ENCODE measurements at places on chromosomes 2 and 18. TPM values are rescaled to one million over a fixed set of nuclear protein-coding genes. Genes with fewer than 3 reads are reported as not detected.

Gene CD207
- not detected for total RNA-seq

Gene MCM6
- total RNA-seq: 17.9 TPM

Gene GKN1
- total RNA-seq: not detected

Gene CYS1
- 11.4 TPM for total RNA-seq

Gene SLC35F5
- 82.4 TPM for total RNA-seq

Gene DLX1
- not detected for total RNA-seq

Gene CHPF
- total RNA-seq: 81.2 TPM

GRCh38 chr2:236190674-236191073 lies 22.5 kb upstream of the GBX2 start:
- DNase-seq: no peak
- no peaks in the 10 kb centered on the region for H3K27me3 ChIP-seq
- H3K36me3 ChIP-seq: no peaks in the 10 kb centered on the region
- no peaks in the 10 kb centered on the region for H3K4me1 ChIP-seq

DNA sequence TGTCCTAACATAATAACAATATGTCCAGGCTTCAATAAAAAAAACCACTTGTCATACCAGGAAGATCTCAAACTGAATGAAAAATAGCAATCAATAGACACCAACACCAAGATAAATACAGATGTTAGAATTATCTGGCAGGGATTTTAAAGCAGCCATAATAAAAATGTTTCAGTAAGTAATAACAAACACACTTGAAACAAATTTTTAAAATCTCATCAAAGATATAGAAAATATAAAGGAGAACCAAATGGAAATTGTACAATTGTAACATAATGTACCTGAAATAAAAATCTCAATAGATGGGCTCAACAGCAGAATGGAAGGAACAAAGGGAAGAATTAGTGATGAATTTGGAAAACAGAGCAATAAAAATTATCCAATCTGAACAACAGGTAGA lies 128.1 kb downstream of the LYPD6 start:
- no peak overlapping the region for H3K4me3 ChIP-seq
- no peaks in the 10 kb centered on the region for H3K27me3 ChIP-seq
- no peak overlapping the region for H3K27ac ChIP-seq
- no peaks in the 10 kb centered on the region for H3K4me1 ChIP-seq

GRCh38 chr2:15355386-15355785 lies 205.7 kb downstream of the NBAS start:
- no peak for DNase-seq
- no peaks in the 10 kb centered on the region for H3K27me3 ChIP-seq
- peaks cover 1% of the 10 kb centered on the region for H3K4me1 ChIP-seq
- H3K4me3 ChIP-seq: no peak overlapping the region
- peaks cover 2% of the 10 kb centered on the region for H3K36me3 ChIP-seq

- no peaks in the 10 kb centered on the region for H3K27me3 ChIP-seq
- no peak overlapping the region for H3K4me3 ChIP-seq
- DNase-seq: no peak
- no peaks in the 10 kb centered on the region for H3K36me3 ChIP-seq
Measured at GRCh38 chr2:119748135-119748534, 11.6 kb upstream of the PTPN4 start.

GRCh38 chr2:46493971-46494250 lies 14.5 kb downstream of the TMEM247 start:
- H3K36me3 ChIP-seq: no peaks in the 10 kb centered on the region
- no peaks in the 10 kb centered on the region for H3K27me3 ChIP-seq
- H3K27ac ChIP-seq: no peak overlapping the region
- no peaks in the 10 kb centered on the region for H3K4me1 ChIP-seq
- no peak for DNase-seq

- H3K36me3 ChIP-seq: no peaks in the 10 kb centered on the region
- DNase-seq: no peak
- no peaks in the 10 kb centered on the region for H3K27me3 ChIP-seq
Measured at GRCh38 chr2:216231867-216232266, 122.7 kb downstream of the XRCC5 start.

- no peaks in the 10 kb centered on the region for H3K27me3 ChIP-seq
- no peaks in the 10 kb centered on the region for H3K36me3 ChIP-seq
- no peaks in the 10 kb centered on the region for H3K4me1 ChIP-seq
- no peak for DNase-seq
Measured at GRCh38 chr18:3916082-3916481, 466.1 kb downstream of the TGIF1 start.

- no peak overlapping the region for H3K4me3 ChIP-seq
- H3K4me1 ChIP-seq: no peaks in the 10 kb centered on the region
- H3K27me3 ChIP-seq: no peaks in the 10 kb centered on the region
- H3K27ac ChIP-seq: no peak overlapping the region
Measured at GRCh38 chr2:207231967-207232366, 66.2 kb upstream of the KLF7 start.

- DNase-seq: no peak
- no peak overlapping the region for H3K27ac ChIP-seq
- no peaks in the 10 kb centered on the region for H3K27me3 ChIP-seq
- peaks cover 2% of the 10 kb centered on the region for H3K4me1 ChIP-seq
- no peaks in the 10 kb centered on the region for H3K36me3 ChIP-seq
Measured at GRCh38 chr2:159213296-159213695, 73.2 kb downstream of the WDSUB1 start.

DNA sequence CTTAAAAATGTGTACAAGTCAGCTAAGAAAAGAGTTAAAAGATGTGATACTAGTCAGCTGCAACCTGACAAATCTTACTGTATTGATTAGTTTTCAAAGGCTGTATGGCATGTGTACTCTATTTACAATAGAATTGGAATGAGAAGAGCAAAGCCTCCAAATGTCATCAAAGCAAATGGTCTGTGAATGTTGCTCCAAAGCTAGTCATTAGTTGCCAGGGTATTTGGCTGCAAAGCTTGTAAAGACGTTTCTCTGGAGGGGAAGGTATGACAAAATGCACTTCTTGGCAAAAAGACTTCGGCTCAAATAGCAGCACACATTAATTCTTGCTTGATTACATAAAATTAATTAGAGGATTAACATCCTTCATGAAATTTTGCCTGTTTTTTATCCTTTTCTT lies 59.3 kb downstream of the ETAA1 start:
- H3K4me3 ChIP-seq: no peak overlapping the region
- no peak overlapping the region for H3K27ac ChIP-seq
- no peaks in the 10 kb centered on the region for H3K4me1 ChIP-seq
- DNase-seq: no peak

- H3K27me3 ChIP-seq: no peaks in the 10 kb centered on the region
- DNase-seq: no peak
- peak overlapping the region; percentile 54 for H3K27ac ChIP-seq
- peak overlapping the region; percentile 83 for H3K4me3 ChIP-seq
- H3K4me1 ChIP-seq: no peaks in the 10 kb centered on the region
- H3K36me3 ChIP-seq: no peaks in the 10 kb centered on the region
Measured at GRCh38 chr2:110678457-110679336, 834 bp upstream of the BUB1 start.

- H3K27ac ChIP-seq: no peak overlapping the region
- no peaks in the 10 kb centered on the region for H3K36me3 ChIP-seq
- no peaks in the 10 kb centered on the region for H3K4me1 ChIP-seq
- no peaks in the 10 kb centered on the region for H3K27me3 ChIP-seq
Measured at GRCh38 chr2:13056259-13056843, 339.6 kb downstream of the TRIB2 start.

DNA sequence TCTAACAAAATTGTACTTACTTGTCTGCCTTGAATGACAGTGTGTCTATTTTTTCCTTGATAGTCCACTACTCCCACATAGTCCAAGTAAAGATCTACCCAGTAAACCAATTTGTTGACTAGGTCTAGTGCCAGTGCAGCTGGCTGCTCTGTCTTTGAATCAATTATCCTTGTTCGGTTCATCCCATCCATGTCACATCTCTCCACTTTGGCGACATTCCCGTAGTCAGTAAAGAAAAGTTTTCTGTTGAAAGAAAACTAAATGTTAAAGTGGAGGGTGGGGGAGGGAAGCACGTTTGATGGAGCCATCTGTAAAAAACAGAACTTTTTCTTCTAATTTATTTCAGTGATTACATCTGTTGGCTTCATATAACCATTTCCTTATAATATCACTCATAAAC lies 1068.8 kb downstream of the LRP1B start:
- no peaks in the 10 kb centered on the region for H3K4me1 ChIP-seq
- H3K27ac ChIP-seq: no peak overlapping the region
- DNase-seq: no peak
- no peaks in the 10 kb centered on the region for H3K27me3 ChIP-seq
- H3K4me3 ChIP-seq: no peak overlapping the region

GRCh38 chr2:58508006-58508405 lies 266.9 kb upstream of the FANCL start:
- H3K36me3 ChIP-seq: no peaks in the 10 kb centered on the region
- DNase-seq: no peak
- no peak overlapping the region for H3K27ac ChIP-seq
- H3K4me1 ChIP-seq: no peaks in the 10 kb centered on the region

DNA sequence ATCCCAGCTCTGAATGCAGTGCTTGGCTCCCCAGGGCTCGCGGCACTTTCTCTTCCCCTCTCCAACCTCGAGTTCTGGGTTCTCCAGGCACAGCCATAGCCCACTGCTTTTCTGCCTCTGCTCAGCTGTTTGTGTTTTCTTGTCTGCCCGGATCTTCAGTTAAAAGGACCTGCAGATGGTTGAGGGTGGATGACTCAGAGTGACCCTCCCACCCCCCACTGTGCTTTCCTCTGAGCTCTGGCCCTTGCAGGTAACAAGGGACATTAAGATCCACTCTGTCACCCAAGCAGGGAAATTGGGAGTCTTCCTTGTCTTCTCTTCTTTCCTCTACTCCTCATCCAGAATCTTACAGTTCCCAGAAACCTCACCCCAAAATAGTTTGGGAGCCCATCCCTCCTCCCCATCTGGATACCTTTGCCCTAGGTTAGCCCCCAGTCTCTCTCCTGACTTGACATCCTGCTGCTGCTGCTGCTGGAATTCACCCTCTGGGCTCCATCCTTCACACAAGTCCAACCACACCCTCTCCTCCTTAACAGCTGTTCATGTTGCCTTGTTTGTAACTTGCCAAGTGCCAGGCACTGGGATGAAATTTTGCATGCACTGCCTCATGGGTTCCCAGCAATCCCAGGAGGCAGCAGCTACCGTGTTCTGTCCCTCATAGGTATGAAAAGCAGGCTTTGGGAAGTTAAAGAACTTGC lies 157.9 kb upstream of the TTC39C start:
- H3K4me1 ChIP-seq: no peaks in the 10 kb centered on the region
- no peak for DNase-seq
- no peaks in the 10 kb centered on the region for H3K27me3 ChIP-seq
- H3K36me3 ChIP-seq: no peaks in the 10 kb centered on the region

DNA sequence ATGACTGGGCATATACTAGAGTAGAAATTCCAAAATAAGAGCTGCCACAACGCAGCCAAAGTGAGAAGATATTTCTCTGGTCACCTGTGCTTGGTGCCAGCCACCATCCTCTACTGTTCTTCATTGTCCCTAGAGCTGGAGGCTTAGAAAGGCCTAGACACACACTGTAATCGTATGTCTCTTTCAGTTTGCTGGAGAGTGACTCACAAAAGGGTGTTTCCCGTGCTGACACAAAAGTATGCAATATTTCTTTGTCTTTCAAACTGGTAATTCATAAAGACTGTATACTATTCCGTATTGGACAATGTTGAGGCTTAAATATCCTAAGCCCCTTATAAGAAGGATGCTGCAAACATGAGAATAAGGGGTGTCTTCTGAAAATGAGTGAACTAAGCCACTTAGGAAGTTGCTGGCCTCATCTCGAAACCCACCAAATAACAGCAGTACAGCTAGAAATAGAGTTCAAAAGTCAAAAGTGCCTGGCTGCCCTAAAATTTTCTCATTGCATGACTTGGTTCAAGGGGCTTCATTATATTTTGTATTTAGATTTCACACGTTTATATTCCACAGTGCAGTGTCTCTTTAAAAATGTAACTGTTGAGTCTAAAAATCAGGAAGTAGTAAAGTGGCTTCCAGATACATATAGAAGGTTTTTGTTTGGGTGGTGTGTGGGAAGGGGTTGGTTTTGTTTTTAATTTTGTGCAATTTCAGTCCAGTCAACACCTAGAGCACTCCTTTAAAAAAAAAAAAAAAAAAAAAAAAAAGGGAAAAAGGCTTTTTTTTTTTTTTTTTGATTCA lies 601.1 kb downstream of the ARHGAP15 start:
- H3K27ac ChIP-seq: no peak overlapping the region
- no peaks in the 10 kb centered on the region for H3K4me1 ChIP-seq
- H3K4me3 ChIP-seq: no peak overlapping the region
- no peaks in the 10 kb centered on the region for H3K36me3 ChIP-seq
- DNase-seq: no peak

DNA sequence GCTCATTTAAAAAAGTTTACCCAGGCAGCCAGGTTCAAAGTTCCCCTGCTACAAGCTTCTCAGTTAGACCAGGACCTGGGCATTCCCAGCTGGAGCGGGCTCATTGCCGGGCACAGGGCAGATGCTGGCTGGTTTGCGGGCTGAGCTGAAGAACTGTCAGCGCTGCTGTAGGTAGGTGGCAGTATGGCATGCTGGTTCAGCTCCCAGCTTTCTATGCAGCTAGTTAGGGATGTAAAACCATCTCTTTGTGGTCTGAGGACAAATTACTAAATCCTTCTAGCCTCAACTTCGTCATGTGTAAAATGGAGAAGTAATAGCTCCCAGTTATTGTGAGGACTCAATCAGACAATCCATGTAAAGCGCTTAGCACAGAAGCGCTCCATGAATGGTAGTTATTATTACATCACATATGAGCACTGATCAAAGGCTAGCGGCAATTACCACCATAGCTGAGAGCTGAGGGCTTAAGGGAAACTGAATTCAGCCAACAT lies 2.4 kb upstream of the LDLRAD4 start:
- no peaks in the 10 kb centered on the region for H3K27me3 ChIP-seq
- no peaks in the 10 kb centered on the region for H3K36me3 ChIP-seq
- peak; percentile 88 for DNase-seq
- H3K4me1 ChIP-seq: peaks cover 3% of the 10 kb centered on the region
- peak overlapping the region; percentile 48 for H3K27ac ChIP-seq
- no peak overlapping the region for H3K4me3 ChIP-seq

GRCh38 chr2:176745543-176746200 lies 466.9 kb upstream of the HNRNPA3 start:
- H3K27me3 ChIP-seq: no peaks in the 10 kb centered on the region
- H3K36me3 ChIP-seq: no peaks in the 10 kb centered on the region

DNA sequence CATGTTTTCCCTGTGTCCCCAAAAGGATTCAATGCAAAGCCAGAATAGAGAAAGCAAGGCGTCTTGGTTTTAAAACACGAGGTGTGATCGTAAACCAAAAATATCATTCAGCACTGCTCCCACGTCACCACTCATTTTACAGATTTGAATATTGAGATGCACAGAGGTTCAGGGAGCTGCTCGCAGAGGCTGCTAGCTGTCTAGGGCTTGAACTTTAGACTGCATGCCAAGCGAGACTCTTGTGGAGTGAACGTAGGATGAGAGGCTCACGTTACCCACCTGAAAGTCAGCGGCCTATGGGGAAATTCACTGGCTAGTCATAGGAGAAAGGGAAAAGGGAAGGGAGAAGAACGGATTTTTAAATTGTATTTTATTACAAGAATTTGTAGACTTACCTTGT lies 130.1 kb downstream of the MBP start:
- no peak overlapping the region for H3K27ac ChIP-seq
- H3K27me3 ChIP-seq: no peaks in the 10 kb centered on the region

DNA sequence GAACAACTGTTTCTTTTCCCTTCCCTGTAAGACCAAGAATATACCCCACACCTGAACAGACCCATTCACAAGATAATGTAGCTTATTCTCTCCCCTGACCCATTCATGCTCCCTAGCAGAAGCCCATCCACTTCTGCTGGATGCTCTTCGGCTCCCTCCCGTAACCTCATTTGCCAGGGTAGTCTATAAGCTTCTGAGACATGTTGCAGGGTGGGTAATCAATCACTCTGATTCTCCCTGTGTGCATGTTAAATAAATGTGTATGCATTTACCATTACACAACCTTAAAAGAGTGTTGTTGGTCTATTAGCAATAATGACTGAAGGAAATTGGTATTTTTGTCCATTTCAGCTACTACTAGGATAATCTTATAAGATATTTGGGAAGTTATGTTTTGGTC lies 1.3 kb downstream of the SLC19A3 start:
- no peak overlapping the region for H3K4me3 ChIP-seq
- H3K27me3 ChIP-seq: no peaks in the 10 kb centered on the region
- no peaks in the 10 kb centered on the region for H3K4me1 ChIP-seq
- DNase-seq: no peak
